ENCODE measurements at places on chromosomes 4 and X.

- DNase-seq, result peak; percentile 12
Observed at GRCh38 chr4:77418333-77418732, 187.3 kb upstream of the CXCL13 start.

GRCh38 chr4:152235718-152236117, 300.2 kb downstream of the FBXW7 start:
- no peak for DNase-seq

GRCh38 chrX:145821291-145821897, 3.8 kb downstream of the SLITRK2 start:
- DNase-seq, result no peak

- DNase-seq, result peak; percentile 42
Observed at GRCh38 chr4:151117371-151117962, 18.0 kb downstream of the RPS3A start.

DNA sequence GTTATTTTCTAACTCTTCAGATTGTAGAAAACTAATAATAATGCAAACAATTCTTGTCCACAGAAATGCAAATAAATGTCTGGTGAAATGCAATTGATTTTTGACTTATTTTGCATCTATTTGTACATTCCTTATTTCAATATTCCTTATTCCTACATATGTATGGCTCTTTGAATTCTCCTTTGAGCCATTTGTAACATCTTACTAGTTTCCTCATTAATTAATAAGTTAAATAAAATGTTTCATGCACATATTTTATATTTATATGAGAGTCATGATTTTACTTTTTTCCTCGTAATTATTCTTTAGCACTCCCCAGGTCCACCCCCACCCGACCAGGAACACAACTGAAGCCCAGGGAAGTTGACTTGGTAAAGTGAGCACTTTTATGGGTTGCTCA, 2.7 kb upstream of the FTHL17 start:
- DNase-seq, result no peak

DNA sequence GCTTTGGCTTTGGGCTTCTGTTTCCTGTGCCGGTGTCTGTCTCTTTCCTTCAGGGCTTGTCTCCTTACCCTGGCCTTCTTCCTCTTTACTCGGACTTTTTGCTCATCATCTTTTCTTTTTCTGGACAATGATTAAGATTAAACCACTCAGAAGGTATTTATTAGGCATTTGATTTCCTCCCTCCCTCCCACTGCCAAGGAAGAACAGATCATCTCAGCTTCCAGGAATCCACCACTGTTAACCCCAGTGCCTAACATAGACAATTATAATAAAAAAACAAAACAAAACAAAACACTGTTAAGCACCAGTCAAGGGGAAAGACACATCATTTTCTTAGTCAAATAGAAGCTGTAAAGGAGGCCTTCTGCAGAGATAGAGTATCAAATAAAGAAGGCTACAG, 16.6 kb downstream of the PGRMC1 start:
- no peak for DNase-seq

DNA sequence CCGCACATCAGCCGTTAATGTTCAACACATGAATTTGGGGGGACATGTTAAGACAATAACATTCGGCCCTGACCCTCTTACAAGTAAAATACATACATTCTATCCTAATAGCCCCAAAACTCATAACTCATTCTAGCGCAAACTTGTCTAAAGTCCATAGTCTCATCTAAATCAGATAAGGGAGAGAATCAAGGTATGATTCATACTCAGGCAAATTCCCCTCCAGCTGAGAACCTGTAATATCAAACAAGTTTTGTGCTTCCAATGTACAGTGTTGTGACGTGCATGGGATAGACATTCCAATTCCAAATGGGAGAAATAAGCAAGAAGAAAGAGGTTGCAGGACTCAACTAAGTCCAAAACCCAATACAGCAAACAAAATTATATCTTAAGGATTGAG, 69.0 kb downstream of the SERPINA7 start:
- DNase-seq, result no peak

GRCh38 chrX:150038315-150038714, 100.0 kb upstream of the EOLA2 start:
- DNase-seq, result no peak

DNA sequence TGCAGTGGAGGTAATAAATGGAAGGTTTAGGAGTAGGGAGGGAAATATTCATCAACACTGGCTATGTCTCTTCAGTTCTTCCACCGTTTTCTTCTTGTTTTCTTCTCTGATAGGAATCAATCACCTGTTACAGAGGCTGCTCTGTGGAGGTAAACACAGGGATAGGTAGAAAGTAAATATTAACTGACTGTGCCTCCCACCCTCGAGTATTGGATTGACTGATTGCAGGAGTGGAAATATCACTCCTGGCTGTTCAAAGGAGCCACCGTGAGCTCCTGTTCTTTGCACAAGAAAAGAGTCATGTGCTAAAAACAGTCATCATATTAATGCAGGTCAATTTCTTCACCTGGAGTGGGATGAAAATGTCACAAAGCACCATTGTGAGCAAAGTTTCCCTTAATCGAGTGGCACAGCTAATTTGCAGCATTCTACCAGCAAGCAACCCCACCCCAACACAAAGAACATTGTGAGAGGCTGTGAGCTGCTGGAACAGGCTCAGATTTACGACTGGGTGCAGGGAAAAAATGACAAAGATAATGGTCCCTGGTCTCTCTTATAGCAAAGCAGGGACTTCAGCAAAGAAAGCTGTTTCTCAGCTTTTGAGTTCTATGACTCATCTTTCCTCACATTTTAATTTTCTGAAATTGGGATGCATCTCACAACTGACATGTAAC, 113.7 kb upstream of the TSPAN5 start:
- DNase-seq, result no peak

DNA sequence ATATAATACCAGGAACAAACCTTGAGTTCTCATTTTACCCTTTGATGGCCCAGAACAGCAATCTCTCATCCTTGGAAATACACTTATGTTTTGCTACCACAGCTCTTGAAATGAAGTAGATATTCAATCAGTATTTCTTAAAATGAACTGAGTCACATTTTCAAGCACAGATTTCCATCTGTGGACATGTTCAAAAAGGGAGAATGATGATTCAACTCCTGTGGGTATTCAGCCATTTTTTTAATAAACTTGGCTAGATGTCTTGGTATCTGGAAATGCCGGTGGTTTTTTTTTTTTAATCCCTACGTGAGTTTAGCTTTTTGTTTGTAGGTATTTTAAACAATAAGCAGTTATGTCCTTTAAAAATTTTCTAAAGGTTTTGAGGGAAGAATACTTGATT, 64.2 kb upstream of the TRPC5OS start:
- DNase-seq, result no peak

DNA sequence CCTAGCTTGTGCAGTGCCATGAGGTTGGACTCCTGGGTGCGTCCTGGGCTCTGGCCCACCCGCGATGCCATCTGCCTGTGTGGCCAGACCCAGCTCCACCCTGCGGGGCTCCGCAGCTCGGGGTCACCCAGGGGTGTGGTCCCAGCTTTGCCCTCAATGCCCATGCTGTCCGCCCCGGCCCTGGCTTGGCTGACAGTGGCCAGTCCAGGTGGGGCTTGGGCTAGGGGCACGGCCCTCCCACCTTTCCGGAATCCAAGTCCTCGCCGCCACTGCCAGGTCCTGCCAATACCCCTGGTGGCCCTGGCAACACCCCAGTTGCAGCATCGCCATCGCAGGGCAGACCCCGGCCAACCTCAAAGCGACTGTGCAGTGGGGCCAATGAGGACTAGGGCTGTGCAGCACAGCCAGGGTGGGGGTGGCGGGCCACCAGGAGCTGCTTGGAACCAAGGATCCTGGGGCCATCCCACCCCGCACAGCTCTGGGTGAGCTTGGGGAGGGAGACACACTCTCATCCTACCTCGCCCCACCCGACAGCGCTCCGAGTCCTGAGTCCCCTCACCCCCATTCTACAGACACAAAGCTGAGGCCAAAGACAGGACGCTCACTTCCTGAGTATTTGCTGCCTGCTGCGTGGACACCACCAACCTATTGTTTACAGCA, 80.9 kb downstream of the ZNF718 start:
- no peak for DNase-seq

- DNase-seq, result no peak
Observed at GRCh38 chr4:158139086-158139485, 33.7 kb downstream of the GASK1B start.

DNA sequence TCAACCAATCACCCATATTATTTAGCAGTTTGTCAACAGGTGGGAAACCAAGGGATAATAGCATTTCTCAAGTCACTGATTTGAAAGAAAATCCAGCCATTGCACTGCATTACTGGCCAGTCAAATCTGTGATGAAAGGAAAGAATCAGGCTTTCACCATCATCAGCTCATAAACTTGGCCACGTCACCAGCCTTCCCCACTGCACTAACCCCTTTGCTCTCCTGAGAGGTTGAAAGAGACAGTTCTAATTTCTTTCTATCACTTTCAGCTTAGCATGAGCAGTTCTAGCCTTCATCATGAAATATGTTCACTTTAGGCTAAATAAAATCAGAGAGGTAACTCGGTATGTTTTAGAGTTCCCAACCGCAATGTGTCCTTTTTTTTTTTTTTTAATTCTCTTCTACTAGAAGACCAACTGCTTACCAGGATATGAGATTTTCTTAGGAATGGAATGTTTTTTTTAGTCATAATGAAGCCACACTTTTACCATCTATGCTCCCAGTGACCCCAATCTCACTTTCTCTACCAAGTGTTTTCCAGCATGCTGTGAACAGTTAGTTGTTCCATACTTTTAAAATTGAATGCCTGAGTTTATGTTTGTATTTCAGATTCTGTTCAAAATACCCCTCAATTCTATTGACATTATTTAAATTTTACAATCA, 55.7 kb upstream of the SLC7A11 start:
- DNase-seq, result no peak

DNA sequence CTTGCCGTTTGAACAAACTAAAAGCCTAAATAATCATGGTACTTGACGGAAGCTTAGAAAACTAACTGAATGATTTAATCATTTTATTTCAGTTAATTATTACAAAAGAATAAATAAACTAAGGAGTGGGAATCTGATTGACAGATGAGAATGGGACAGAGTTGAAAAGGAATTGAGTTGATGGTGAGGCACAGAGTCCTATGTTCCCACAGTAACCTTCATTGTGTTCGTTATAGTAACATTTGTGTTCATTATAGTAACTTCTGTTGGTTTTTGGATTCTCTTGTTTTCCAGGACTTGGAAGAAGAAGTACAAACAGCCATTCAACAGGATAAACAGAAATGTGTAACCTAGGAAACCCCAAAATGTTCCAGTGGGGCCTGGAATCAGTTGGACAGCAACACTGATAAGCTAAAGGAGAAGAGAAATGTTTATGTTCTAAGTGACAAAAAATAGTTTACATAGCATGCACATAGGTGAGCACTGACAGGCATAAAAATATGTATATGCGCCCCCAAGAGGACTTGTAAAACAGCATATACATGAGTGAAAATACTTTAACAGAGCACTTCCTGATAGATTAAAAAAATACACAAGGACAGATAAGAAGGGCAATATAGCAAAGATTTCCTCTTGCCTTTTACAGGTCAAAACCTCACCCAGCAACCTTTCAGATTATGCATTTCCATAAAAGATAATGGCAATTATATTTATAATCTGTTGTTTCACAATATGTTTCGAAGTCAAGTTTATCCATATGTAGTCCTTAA, 218.6 kb upstream of the HTR2C start:
- no peak for DNase-seq

DNA sequence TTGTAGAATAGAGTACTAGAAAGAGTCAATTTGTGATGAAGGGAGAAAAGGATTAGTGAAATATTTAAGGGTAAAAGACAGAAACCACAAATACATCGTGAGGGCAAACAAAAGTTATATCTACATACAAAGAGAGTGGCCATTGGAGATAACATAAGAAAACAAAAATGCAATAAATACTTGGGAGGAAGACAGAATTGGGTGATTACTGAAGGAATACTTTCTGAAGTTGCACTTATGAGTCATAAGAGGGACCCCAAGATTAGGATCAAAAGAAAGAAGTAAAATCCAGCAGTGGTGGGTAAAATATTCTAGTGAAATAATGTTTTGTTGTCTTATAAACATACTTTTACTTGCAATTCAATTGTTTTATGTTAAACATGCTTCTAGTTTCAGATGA, 53.7 kb downstream of the GLRA3 start:
- no peak for DNase-seq

DNA sequence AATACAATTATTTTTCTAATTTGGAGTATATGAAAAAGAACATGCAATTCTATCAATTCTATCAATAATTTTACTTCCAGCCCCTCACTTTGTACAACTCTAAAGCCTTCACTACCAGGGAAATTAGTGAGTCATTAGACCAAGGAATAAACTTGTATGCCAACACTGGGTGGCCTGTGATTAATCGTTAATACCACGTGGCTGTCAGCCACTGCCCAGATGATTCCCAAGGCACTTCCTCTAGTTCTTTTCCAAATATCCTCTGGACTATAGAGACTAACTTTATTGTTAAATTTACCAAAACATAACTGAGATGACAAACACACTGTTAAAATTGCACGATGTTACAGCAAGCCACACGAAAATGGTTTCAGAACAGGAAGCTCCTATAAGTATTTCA, 45.7 kb downstream of the MID1 start:
- DNase-seq, result no peak

DNA sequence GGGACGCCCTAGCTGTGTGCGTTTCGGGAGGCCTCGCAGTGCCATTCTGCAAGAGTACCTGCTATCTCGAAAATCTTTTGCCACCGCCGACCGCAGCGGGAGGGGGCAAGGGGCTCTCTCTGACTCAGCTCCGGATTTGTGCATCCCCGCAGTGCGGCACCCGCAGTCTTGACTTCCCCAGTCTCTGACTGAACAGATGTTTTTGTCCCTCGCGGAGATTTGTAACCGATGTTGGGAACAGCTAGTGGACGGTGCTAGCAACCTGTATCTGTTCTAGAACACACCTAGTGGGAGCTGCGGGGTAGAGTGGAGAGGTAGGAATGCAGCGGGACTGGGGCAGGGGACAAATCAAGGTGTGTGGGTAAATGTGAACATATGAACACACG, 17.2 kb downstream of the NKX6-1 start:
- DNase-seq, result no peak

DNA sequence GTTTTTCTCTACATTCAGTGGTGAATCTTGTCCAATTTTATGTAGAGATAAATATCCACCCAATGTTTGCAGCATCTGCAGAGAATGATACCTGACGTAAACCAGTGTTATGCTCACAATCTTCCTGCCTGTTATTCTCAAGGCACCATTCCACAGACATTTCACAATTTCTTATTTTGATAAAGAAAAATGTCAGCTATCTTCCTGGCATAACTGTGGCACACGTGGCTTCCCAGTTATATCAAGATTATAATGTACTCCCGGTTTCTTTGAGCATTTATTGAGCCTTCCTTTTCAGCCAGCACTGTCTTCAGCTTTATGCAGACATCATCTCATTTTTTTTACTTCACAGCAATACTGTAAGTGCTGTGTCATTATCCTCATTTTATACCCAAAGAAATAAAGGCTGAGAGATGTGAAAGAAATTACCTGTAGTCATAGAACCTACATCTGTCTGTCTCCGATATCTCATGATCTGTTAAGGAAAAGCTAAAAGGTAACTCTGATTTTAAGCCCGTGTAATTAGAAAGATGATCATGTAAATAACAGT, 1300.8 kb upstream of the TENM3 start:
- no peak for DNase-seq

Data from CD8-positive, alpha-beta T cell (primary cell).